Stimulated activated CD8-positive, alpha-beta memory T cell treated with anti-CD3 and anti-CD28 coated beads, Interleukin-2, amount 100 ng/mL, for 1 hour (primary cell): ENCODE measurements at places on chromosomes 6 and 20.

DNA sequence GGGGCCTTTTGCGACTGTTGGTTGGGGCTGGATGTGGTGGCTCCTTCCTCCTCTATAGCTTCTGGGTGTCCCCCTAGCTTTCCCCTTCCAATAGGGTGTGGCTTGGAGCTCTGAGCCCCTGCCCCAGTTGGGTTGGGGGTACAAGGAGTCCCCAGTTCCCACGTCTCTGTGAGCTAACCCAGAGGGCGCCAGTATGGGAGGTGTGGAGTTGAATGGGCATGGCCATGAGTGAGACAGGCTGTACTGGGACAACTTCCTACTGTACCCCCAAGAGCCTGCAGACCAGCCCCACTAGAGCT lies 1.2 kb downstream of the C20orf204 start:
- DNase-seq, result no peak

GRCh38 chr6:25089442-25089841 lies 153.7 kb upstream of the RIPOR2 start:
- DNase-seq, result no peak

- no peak for DNase-seq
These were observed 249.1 kb upstream of the MANEA start for GRCh38 chr6:95328231-95328630.

GRCh38 chr6:67666177-67666964 lies 968.7 kb upstream of the ADGRB3 start:
- no peak for DNase-seq

GRCh38 chr6:63985223-63985622 lies 349.6 kb downstream of the PHF3 start:
- DNase-seq, result no peak

DNA sequence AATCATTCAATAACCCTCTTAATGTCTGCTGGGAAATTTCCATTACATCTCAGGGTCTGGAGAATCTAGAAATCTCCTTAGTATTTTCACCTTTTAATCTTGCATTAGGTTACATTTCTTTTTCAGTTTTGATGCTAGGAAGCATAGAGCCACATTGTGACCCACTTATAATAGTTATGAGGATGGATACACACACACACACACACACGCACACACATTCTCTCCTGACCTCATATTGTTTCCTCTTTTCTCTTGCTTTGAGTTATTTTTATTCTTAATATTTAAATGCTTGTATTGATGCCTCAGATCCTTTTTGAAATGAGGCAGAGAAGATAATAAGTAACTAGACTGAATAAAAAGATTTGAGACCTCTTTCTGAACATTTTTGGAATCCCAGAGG lies 128.4 kb downstream of the KLHL32 start:
- DNase-seq, result no peak

- no peak for DNase-seq
These were observed 101.6 kb upstream of the FRMD1 start for GRCh38 chr6:168180548-168181011.

DNA sequence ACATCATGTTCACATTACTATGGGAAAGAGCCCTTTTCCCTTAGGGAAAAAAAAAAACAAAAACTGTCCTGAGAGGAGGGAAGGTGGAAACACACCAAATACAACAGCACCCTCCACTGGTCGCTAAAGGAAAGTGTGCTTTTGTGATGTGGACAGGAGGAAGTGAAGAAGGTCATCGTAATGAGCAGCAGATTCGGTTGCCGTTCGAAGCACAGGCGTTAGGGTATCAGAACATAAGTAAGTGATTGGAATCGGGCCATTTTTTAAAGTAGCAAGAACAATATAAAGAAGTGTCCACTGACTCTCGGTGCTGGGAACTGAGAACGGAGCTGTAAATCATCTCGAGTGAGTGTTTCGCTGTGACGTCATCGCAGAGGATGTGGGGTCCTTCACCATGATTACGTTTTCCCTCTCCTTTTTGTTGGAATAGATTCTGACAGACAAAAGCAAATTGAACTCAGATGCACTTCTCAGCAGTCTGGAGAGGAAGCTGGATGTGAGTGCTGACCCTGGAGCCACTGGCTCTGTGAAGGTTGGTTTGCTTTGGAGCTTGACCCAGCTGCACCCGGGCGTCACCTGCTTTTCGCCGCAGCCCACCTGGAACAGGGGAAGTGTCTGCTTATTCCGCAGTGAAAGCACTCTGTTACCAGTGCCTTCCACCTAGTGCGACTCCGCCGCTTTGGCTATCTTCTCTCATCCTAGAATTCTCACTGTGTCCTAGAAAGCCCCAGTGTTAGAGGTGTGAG lies 203.6 kb upstream of the GMDS start:
- DNase-seq, result no peak

DNA sequence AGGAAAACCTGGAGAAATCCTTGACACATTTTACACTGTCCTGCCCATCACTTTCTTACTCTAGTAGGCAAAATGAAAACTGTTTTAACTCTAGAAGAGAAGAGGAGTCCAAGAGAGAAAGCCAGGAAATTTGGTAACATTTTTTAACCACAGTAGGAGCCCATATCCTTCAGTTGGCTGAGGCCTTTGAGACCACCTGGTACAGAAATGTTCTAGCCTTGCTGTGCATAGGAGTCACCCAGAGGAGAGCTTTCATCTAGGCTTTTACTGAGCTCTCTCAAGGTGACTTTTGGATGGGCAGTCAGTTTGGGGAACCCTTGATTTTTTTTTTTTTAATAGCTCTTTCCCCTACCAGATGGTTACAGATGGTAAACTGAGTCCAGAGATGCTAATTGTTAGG lies 25.0 kb downstream of the LRRN4 start:
- DNase-seq, result no peak

- DNase-seq, result no peak
These were observed 451.5 kb upstream of the CITED2 start for GRCh38 chr6:139825935-139826374.

DNA sequence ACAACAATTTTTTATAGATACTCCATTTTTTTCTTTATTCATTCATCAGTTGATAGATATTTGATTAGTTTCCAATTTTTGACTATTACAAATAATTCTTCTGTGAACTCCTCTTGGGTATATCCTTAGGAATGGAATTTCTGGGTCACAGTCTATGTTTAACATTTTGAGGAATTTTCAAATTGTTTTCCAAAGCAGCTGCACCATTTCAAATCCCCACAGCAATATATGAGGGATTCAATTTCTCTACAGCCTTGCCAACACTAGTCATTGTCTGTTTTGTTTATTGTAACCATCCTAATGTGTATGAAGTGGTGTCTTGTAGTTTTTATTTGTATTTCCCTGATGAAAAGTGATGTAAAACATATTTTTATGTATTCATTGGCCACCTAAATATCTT lies 320.3 kb upstream of the DEFB112 start:
- no peak for DNase-seq

DNA sequence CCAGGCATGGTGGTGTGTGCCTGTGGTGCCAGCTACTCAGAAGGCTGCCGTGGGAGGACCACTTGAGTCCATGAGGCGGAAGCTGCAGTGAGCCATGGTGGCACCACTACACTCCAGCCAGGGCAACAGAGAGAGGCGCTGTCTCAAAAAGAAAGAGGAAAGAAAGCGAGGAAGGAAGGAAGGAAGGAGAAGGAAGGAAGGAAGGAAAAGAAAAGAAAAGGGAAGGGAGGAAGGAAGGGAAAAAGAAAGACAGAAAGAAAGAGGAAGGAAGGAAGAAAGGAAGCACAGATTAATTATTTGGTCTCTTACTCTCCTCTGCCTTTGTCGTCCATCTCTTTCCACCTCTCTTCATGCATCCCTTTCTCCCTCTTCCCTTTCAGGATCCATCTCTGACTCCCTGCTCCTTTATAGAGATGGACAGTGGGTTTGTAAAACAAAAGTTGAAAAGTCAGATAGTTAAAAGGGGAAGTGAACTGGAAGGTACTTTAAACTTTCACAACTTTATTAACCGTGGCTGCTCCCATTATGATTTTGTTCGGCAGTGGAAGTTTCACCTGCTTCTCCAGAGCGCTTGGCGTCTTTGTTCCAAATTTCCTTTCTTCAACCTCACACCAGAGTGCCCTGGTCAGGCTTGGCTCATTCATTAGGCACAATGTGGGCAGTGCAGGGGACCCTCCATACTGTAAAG lies 1.5 kb downstream of the HLA-DQA1 start:
- no peak for DNase-seq
